NCI-H1436 (cell line): ENCODE measurements at places on chromosomes 6 and 20.

GRCh38 chr6:10048370-10049297 lies 366.2 kb downstream of the TFAP2A start:
- no peak for DNase-seq

DNA sequence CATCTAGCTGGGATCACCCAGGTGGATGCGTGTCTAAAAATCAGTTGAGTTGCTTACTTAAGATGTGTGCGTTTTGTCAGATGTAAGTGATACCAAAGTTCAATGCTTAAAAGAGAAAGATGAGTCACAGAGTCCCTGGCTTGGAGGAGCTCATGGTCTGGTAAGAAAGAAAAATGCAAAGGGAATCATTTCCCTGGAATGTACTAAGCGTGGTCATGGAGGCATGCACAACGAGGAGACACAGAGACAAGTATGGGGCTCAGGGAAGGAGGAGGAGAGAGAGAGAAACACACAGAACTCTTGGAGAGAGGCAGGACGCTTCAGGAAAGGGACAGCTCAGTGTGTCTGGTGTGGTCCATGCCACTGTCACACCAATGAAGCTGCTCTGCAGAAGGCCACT lies 186.9 kb upstream of the GMDS start:
- no peak for DNase-seq

DNA sequence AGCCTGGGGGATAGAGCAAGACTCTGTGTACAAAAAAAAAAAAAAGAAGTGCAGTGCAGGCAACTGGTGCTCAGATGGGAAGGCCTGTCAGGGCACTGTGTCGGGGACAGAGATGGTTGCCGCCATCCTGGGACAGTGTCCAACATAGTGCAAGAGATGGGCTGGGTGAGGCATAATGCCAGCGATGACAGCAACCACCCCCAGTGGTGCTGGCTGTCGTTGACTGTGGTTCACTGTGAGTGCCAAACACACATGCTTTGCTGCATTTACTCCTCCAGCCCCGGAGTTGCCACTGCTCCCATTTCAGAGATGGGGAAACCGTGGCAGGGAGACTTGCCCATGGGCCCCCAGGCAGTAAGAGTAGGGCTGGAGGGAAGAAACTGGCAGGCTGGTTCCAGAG lies 5.2 kb upstream of the C20orf203 start:
- DNase-seq, result no peak

- no peak for DNase-seq
These were observed 26.4 kb upstream of the RFPL4B start for GRCh38 chr6:112320561-112321318.

DNA sequence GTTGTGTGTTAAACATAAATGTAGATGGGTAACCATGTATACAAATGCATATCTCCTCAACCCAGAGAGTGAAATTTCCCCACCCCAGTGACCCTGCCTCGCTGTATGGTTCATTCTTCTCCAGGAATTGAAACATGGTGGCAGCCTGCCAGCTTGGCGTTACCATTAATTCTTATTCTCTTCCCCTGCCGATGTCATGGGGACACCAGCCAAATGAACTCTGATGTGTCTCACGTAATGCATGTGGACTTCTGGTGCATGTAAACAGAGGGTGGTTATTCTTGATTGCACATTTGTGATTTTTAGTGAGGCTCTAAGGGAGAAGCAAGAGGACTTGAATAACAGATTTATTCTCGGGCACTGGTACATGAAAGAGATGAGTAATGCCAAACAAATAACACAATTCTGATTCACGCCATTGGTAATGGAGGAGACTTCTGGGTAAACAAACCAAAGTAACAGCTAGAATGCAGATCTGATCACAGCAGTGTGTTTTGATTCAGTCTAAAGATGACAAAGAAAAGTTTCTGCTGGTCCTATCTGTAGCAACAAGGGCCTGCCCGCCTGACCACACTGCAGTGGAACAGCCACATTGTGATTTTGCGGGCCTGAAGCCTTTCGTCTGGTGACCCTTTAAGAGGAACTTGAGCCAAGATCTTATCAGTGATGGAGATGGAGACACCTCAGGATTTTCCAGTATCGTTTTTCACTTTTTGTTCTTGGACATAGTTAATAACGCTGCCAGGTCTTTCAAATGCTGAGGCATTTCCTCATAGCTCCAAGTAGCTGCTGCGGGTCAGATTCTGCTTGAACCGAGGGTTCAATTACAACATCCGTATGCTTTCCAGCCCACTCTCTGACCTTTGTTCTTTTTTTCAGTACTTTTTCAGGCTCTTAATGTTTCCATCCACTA lies 171.8 kb upstream of the AKAP12 start:
- no peak for DNase-seq

- DNase-seq, result no peak
These were observed 62.7 kb downstream of the LRRC1 start for GRCh38 chr6:53857318-53858094.

GRCh38 chr6:166687879-166688205 lies 60.8 kb upstream of the RPS6KA2 start:
- DNase-seq, result no peak

DNA sequence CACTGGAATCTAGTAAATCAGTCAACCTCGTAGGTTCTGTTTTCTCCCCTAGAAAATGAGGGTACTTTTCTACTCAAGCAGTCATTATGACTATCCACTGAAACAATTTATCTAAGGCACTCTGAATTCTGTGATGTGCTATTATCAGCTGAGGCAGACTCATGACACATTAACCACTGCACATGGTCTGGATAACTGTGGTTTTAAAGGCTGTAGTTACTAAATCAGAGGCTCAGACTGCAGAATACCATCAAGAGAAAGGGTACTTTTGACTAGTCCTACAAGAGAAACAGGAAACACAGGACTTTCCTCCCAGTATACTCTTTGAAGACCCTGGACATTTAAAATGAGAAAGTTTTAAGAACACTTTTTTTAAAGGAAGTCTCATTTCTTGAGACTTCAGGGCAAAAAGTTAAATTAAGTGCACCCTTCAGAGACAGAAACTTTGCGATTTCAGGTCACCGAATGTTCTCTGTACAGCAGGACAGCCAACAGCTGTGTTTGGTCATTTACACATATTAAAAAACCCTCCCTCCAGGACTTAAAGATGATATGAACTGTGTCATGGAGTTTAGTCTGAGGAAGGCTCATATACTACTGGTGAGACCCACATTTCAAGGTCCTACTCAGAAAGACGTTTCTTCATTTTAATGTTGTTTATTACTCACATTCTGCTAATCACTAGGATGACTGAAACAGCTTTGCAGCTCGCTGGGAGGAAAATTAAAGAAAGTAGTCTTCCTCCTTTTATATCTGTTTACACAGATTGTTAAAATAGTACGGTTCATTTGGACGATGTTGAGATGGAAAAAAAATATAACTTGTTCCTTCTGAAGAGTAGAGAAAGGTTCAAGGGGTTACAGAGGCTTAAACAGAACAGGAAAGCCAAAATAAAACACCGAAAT lies 19.9 kb downstream of the ATXN1 start:
- no peak for DNase-seq

DNA sequence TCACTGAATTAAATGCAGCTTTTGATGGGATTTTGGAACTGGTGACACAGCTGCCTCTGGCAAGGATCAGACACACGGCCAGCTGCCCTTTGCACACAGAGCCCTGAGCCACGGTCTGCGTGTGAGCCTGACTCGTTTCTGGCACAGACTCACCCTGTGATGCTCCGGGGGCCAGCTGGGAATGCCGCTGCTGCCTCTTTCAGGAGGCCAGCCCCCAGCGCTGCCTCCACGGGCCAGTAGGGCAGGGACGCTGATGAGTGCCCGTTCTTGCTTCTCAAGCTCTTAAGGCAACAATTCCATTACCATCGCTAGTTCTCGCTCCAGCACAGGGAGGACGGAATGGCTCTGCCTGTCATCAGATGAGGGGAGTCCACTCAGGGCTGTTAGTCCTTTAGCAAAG lies 61.6 kb downstream of the IRF4 start:
- DNase-seq, result no peak

GRCh38 chr20:10733122-10733521 lies 59.3 kb upstream of the JAG1 start:
- no peak for DNase-seq

GRCh38 chr6:12473494-12473893 lies 183.3 kb downstream of the EDN1 start:
- no peak for DNase-seq

DNA sequence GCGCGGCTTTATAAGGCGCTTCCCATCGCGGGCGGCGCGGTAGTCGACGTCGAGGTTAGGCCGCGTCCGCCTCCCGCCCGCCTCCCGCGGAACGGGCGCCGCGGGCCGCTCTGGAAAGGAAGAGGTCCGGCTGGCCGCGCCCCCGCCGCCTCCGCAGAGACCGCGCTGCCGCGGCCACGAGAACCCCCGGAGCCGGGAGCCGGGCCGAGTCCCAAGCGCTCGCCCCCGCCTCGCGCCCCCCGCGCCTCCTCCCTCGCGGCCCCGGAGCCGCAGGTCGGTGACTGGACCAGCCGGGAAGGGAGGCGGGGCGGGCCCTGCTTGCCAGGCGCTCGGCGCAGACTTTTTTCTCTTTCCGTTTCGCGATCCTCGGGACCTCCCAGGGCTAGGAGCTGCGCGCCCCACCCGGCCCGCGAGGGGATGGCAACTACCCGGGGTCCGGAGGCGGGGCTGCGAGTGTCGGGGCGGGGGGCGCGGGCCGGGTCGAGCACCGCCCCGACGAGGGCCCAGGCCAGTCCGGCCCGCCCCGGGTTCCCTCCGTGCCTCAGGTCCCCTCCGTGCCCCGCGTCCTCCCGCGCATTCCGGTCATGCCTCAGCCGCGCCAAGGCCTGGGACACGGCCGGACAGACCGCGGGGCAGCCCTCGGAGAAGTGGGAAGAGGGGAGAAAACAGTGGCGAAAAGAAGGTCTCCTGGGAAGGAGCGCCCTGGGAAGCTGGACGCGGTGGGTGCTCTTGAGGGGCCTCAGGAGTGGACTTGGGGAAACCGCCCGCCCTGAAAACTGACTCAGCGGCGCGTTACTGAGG lies 417 bp upstream of the PXDC1 start:
- no peak for DNase-seq

DNA sequence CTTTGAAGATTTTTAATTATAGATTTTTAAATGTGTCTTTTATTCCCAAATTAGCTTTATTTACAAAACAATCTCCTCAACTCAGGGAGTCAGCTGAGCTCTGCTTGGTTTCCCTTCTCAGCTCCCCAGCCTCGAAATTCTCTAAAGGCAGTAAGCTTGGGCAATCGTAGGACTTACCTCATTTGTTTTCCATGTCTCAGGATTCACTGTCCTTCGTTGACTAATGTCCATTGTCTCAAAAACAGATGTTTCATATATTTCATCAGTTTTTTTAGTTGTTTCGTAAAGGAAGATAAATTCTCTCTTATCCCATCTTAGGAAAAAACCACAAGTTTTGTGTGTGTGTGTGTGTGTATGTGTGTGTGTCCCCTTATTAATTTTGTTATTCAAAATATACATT lies 102.2 kb upstream of the ADGRF1 start:
- DNase-seq, result no peak

DNA sequence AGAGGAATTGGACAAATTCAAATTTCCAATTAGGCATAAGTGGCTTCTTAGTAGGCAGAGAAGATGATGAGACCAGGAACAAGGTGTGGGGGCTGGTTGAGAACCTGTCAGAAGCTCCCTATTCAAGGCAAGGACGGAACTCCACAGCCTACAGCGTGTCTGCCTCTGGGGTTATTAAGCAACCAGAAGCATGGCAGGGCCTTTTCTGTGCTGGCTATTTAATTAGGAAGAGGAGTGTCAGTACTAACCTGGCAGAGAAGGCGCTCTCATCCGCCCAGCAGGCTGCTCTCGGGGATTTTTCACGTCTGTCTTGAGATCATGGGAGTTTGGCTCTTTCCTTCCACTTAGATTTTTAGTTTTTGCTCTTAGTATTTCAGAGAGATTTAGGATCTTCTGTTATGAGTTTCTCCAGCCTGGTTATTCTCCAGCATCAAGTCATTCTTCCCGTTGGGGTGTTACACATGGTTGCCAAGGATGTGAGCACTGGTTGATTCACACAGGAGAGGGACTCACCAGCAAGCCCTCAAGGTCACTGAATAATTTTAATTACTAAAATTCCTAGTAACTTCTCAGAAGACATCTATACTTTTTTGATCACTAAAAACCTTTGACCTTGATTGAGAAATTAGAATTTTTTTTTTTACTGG lies 23.9 kb downstream of the ADTRP start:
- DNase-seq, result no peak

DNA sequence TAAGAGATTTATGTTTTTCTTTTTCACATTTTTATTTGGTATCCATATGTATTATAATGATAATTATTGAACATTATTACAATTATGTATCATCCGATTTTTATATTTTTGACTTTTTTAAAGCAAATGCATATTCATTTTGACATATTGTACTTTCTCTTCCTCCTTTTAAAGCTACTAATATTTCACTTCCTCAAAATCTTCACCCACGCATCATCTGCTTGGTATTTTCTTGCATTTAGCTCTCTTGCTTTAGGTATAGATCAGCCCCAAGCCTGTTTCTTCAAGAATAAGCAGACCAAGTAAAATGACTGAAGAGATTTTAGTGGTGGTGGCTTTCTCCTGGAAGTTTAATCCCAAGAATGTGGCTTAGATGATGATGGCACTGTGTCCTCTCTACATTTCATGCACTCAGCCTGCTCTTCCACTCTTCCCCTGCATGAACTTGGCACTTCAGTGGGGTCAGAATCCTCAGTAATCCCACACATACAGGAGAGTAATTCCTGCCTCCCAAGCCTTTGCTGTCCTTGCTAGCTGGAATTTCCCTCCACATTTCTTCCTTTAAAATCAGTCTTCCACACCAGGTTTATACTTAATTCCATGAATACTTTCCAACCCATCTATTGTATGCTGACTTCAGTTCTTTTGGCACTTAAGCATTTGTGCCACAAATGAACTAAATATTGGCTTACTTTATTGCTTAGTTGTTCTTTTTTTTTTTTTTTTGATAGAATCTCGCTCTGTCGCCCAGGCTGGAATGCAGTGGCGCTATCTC lies 8.2 kb downstream of the NCOA7 start:
- no peak for DNase-seq

DNA sequence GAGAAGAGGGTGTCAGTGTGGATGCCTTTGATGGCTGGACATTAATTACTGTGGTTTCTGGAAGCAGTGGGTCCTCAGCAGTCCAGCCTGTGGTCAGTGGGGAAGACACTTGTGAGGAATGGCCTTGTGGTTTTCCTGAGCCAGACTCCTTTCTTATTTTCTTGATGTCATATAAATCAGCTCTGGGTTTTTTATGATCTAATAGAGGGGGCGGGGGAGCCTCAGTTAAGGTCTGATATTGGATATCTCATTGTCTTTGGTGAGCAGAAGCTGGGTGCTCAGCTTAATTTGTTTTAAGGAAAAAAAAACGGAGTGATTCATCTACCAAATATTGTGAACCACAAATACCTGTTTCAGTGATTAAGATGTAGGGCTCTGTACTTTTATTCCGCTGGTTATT lies 62.1 kb downstream of the OTOR start:
- no peak for DNase-seq

GRCh38 chr6:119390247-119390793 lies 40.8 kb upstream of the MAN1A1 start:
- DNase-seq, result no peak

DNA sequence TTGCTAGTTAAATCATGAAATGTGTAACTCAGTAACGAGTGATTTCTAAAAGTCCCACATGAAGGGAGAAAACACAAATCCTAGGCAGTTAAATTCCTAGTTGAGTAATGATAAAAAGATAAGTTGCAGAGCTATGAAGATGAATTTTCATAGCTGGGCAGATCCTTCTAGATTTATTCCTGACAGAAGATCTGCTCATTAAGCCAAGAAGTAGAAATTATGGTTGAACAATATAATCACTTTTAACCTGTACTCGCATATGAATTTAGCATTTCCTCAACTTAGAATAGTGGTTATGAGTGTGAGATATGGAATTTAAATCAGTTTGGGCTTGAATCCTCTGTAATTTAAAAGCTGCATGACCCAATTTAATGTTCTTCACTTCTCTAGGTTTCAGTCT lies 359.2 kb upstream of the HSF2 start:
- DNase-seq, result no peak
